Bronchial epithelial cell (primary cell): ENCODE measurements at places on chromosomes 6 and 20. TPM values are rescaled to one million over a fixed set of nuclear protein-coding genes. Genes with fewer than 3 reads are reported as not detected.

Gene SNX5
- total RNA-seq, result 96.5 and 152 TPM in 2 replicates

Gene TMEM244
- total RNA-seq, result not detected in 2 replicates

Gene PFDN4
- 47.4 and 83.5 TPM in 2 replicates for total RNA-seq

Gene SLC35D3
- under 0.01 TPM in 1 of 2 replicates, not detected in the other for total RNA-seq

Gene ELOVL2
- under 0.01 TPM in 1 of 2 replicates, not detected in the other for total RNA-seq

Gene SLC4A11
- total RNA-seq, result 3.2 and 5.1 TPM in 2 replicates

Gene EPB41L1
- total RNA-seq, result 2.1 and 2.7 TPM in 2 replicates

Gene C20orf144
- total RNA-seq, result 0.13 TPM in 1 of 2 replicates, not detected in the other

Gene SLC23A2
- total RNA-seq, result 6.8 and 7.6 TPM in 2 replicates

Gene GSTA2
- not detected in 2 replicates for total RNA-seq

Gene GHRH
- total RNA-seq, result not detected in 2 replicates

Gene KCNQ5
- total RNA-seq, result 0.38 and 2.1 TPM in 2 replicates

Gene LPA
- total RNA-seq, result 0.26 TPM in 2 replicates

Gene F13A1
- 0.13 TPM in 1 of 2 replicates, not detected in the other for total RNA-seq

Gene OR2B6
- not detected in 2 replicates for total RNA-seq

Gene PROKR2
- total RNA-seq, result not detected in 2 replicates

Gene LY6G6F
- total RNA-seq, result not detected in 2 replicates

Gene PRSS35
- total RNA-seq, result 0.13 TPM in 1 of 2 replicates, not detected in the other

Gene MLN
- total RNA-seq, result not detected in 2 replicates

Gene CGA
- not detected in 2 replicates for total RNA-seq

Gene MOG
- not detected in 2 replicates for total RNA-seq

Gene SLC24A3
- total RNA-seq, result under 0.01 and 0.26 TPM in 2 replicates

Gene PKIB
- total RNA-seq, result 2.8 and 3.9 TPM in 2 replicates

Gene ASIP
- not detected in 2 replicates for total RNA-seq

Gene SESN1
- 18.4 and 18.9 TPM in 2 replicates for total RNA-seq

Gene WFDC10B
- total RNA-seq, result not detected in 2 replicates

Gene CTAGE9
- total RNA-seq, result not detected in 2 replicates

Gene ECT2L
- total RNA-seq, result 0.13 TPM in 1 of 2 replicates, not detected in the other

Gene CRYBG1
- 45.0 and 73.2 TPM in 2 replicates for total RNA-seq

Gene LAMA5
- total RNA-seq, result 61.6 and 99.5 TPM in 2 replicates

Gene ACSS1
- total RNA-seq, result 0.64 and 1.8 TPM in 2 replicates

Gene TNFRSF6B
- total RNA-seq, result 4.9 and 7.1 TPM in 2 replicates

Gene DOK5
- 0.13 TPM in 1 of 2 replicates, not detected in the other for total RNA-seq

Gene CTCFL
- not detected in 2 replicates for total RNA-seq

Gene NSFL1C
- 18.7 and 19.7 TPM in 2 replicates for total RNA-seq

Gene ABHD16B
- total RNA-seq, result not detected in 2 replicates

Gene NKX2-2
- total RNA-seq, result not detected in 2 replicates

Gene HCRTR2
- not detected in 2 replicates for total RNA-seq

Gene MUC21
- total RNA-seq, result 0.53 and 2.2 TPM in 2 replicates

Gene PDE7B
- total RNA-seq, result under 0.01 and 0.53 TPM in 2 replicates
